ENCODE measurements at places on chromosomes 1 and 21.

GRCh38 chr1:108051631-108052377, 86.8 kb upstream of the VAV3 start:
- DNase-seq: no peak

- no peak for DNase-seq
Observed at GRCh38 chr1:39882152-39882551, 1.2 kb downstream of the TRIT1 start.

GRCh38 chr1:237788069-237788468, 102.7 kb downstream of the ZP4 start:
- no peak for DNase-seq

- DNase-seq: no peak
Observed at GRCh38 chr1:209328196-209328595, 255.3 kb upstream of the CAMK1G start.

GRCh38 chr1:45097944-45098343, 85.9 kb downstream of the UROD start:
- no peak for DNase-seq

- DNase-seq: peak; percentile 41
Observed at GRCh38 chr1:28112388-28113241, 24.2 kb upstream of the EYA3 start.

DNA sequence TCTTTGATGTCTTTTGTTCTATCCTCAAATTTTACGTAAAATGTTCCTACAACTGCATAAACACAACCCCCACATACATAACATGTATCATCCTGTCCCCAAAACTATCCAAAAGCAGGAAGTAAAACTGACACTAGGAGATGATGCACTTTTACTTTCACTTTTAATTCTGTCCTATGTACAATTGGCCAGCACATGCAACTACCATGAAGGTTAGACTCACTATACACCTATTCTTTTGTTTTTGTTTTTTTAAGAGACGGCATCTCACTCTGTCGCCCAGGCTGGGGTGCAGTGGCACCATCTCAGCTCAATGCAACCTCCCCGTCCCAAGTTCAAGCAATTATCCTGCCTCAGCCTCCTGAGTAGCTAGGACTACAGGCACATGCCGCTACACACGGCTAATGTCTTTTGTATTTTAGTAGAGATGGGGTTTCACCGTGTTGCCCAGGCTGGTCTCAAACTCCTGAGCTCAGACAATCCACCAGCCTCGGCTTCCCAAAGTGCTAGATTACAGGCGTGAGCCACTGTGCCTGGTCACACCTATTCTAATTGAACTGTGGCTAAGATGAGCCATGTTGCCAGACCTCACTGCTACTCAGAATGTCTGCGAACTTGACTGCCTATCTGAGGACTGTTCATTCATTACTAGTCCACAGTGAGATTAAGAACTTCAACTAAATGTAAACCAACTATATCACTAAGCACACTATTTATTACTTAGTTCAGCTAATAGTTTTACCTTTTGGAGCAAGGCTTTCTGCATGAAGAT, 48.0 kb downstream of the TOR3A start:
- DNase-seq: peak; percentile 80

- DNase-seq: no peak
Observed at GRCh38 chr1:101820071-101820470, 176.7 kb downstream of the OLFM3 start.

DNA sequence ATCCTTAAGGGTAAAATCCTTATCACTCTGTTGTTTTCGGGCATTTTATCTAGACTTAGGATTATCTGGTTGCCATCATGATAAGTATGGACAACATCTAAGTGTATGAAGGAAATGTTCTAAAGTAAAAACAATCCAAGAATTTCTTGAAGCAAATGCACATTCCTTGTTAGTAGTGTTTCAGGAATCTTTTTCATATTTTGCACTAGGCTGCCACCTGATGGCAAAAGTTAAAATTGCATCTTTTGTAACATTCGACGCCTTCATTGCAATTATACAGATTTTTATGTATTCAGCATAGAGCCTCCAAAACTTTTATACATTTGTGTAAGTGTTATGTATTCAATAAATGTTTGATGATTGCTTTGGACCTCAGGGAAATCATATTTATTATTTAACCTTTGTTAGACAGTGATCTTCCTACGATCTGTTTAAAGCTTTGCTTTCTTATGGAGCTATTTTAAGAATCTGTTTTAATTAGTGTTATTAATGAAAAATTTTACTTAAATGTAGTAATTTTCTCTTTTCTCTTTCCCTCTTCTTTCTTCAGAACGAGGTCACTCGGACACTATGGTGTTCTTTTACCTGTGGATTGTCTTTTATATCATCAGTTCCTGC, 49.4 kb upstream of the KIAA1614 start:
- peak; percentile 57 for DNase-seq

DNA sequence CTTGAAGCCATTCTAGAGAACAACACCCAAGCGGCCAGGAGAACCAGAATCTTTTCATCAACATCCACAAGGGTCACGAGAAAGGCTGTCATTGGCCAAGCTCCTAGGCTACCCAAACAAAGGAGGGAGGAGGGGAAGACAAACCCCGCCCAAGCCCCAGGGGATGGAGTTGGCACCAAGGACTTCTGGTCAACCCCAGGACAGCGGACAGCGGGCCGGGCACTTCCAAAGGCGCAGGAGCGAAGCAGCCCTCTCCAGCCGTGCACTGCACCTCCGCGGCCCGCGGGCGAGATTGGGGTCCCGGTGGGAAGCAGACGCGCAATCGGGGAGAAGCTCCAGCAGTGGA, at the start of gene CLIC6:
CLIC6 (plus strand) TSS at position 192 of the 346 bp plus-strand sequence. CDS start 395 bp downstream, outside the sequence.
- DNase-seq: no peak

GRCh38 chr1:23473037-23473800, 10.8 kb downstream of the ASAP3 start:
- DNase-seq: no peak

- DNase-seq: no peak
Observed at GRCh38 chr1:176693697-176694329, 230.8 kb downstream of the PAPPA2 start.

GRCh38 chr1:192401825-192402224, 85.0 kb downstream of the RGS21 start:
- no peak for DNase-seq

- DNase-seq: no peak
Observed at GRCh38 chr1:191707288-191707687, 451.0 kb upstream of the RGS18 start.

- peak; percentile 61 for DNase-seq
Observed at GRCh38 chr1:36350659-36351226, 27.3 kb upstream of the EVA1B start.

- DNase-seq: no peak
Observed at GRCh38 chr1:52253421-52253820, 111.5 kb downstream of the ZFYVE9 start.

- DNase-seq: peak; percentile 73
Observed at GRCh38 chr21:34029743-34030528, 43.4 kb upstream of the MRPS6 start.

DNA sequence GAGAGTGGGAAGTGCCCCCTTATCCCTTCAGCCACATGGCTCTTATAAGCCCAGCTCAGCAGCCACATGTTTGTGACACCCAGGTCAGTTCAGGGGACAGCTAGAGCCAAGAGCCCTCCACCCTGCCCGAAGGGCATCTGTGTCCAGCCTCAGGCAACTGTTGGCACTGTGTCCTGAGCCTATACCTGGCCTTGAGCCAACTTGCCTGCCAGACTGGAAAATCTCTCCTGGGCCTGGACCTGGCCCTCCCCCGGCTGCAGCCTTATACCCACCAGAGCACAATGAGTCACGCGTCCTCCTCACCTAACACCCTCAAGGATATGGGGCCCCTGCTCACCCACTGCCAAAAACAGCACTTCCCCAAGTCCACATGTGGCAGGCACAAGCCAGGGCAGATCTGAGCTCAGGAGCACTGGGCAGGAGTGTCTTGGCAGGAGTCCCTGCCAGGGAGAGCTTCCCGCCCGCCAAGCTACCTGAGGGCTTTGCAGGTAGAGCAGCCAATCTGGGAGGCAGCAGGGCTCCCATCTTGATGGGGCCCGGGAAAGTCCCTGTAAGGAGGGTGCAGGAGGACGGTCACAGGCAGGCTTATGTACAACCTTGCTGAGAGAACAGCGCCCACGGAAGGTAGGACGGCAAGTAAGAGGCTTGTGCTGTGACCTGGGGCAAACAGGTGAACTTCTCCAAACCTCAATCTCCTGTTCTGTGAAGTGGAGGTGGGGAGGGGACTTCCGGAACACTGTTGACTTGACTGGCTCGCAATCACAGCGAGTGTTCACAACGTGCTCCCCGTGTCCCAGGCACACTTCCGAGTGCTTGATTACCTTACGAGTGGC, 19.8 kb upstream of the HSPG2 start:
- peak; percentile 80 for DNase-seq

DNA sequence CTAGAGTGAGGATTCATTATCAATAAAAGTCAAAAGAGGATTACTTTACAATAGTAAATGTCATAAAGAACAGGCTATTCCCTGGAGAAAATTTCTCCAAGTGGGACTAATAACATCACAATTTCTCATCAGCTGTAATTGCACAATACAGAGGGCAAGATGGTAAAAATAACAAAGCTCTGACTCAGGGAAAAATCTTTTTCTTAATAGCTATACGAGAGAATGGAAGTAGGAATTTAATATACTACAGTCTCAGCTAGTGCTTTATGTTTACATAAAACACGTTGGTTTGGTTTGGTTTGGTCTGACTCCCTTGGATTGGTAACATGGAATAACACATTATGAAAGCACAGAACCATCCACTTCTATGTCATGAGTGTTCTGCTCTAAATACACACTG, 397.6 kb downstream of the LRRIQ3 start:
- DNase-seq: no peak

- no peak for DNase-seq
Observed at GRCh38 chr1:115199416-115200132, 110.3 kb upstream of the TSPAN2 start.

DNA sequence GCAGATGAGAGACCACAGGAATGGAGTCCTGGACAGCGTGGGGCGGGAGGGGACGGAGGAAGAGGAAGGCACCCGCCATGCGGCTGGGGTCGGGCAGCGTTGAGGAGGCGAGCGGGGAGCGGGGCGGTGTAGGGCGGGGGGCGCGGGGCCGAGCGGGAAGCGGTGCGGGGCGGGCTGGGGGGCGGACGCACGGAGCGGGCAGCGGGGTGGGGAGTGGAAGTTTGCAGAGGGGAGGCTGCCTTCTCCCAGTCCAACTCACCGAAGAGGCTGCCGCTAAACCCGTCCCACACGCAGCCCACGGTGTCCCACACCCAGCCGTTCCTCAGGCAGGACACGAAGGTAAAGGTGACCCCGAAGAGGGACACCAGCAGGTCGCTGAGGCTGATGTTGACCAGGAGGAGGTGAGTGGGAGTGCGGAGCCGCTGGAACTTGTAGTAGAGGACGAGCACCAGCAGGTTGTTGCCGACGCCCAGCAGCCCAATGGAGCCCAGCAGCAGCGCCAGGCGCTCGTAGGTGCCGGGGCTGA, 483 bp downstream of the CHML start:
- no peak for DNase-seq

- DNase-seq: no peak
Observed at GRCh38 chr1:8740034-8740449, 77.4 kb downstream of the RERE start.

GRCh38 chr1:40389322-40389803, 15.8 kb downstream of the SMAP2 start:
- peak; percentile 56 for DNase-seq

GRCh38 chr1:159678939-159679338, 35.5 kb downstream of the CRP start:
- no peak for DNase-seq

DNA sequence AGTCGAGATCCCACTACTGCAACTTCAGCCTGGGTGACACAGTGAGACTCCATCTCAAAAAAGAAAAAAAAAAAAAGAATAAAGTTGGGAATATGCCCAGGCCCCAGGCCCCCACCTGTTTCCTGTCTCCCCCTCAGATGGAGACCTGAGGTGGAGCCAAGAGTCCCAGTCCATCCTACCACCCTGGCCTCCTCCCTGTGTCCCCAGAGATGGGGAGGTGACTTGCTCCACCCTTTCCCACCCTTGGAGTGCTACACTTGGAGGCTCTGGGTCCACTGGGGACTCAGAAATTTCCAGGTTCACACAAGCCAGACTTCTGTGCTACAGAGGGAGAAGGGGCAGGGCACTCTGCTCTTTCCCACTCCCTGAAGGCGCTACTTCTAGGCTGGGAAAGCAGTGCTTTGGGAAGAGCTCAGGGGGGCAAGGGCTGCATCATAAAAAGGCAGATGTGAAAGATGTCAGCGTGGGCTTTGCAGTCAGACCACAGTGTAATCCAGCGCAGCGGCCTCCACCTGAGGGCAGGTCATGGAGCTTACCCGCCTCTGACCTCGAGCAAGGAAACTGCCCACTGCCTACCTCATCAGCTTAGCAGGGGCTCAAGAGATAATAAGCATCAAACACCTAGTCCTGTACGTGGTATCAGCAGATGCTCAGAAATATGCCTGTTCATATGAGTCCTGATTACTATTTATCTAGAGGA, 13.4 kb downstream of the TMEM63A start:
- DNase-seq: no peak

DNA sequence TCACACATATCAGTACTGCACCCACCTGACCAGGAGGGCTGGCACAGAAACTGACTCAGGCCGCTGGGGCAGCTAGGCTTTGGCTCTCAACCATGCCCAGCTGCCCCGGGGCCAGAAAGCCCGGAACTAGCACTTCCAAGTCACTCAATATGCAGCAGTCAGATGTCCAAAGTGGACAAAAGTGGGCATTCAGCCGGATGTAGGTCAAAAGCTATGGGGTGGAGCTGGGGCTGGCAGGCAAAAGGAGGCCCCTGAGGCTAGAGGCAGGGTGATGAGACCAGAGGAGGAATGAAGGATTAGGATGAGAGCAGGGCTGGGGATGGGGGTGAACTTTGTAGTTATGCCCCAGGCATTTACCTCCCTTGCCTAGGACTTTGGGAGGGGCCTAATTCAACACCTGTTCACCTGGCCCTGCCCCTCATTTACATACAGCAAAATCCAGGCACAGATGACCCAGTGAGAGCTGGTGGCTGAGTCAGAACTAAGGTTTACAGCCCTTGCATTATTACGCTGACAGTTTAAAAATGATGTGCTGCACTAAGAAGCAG, 30.7 kb upstream of the EDN2 start:
- no peak for DNase-seq

Measured in CD4-positive, alpha-beta T cell treated with Interleukin-17A for 1 hour (primary cell).